AG09309 (cell line): ENCODE measurements at places on chromosomes 6 and 20.

DNA sequence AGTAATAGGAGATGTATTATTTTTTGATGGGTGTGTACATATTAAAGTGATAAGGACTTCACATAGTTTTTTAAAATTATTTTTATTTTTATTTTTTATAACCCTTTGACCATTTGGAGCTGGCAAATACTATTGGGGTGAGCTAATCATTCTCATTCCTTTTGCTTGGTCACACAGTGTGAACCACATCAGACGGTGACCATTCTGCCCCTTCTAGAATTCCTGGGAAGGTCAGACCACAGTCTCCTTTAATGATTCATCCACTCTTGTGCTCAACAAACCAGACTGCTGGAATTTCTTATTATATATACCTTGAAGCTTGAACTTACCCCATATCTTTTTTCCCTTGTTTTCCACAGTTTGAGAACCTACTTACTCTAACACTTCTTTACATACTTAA is 23.9 kb upstream of the PRL start:
- peak; percentile 58 for DNase-seq

GRCh38 chr20:52242237-52243230 is 51.0 kb upstream of the ZFP64 start:
- no peak for DNase-seq

- no peak for DNase-seq
Measured at GRCh38 chr20:50679753-50680104, 11.6 kb downstream of the RIPOR3 start.

GRCh38 chr6:38786486-38786885 is 71.4 kb downstream of the DNAH8 start:
- no peak for DNase-seq

DNA sequence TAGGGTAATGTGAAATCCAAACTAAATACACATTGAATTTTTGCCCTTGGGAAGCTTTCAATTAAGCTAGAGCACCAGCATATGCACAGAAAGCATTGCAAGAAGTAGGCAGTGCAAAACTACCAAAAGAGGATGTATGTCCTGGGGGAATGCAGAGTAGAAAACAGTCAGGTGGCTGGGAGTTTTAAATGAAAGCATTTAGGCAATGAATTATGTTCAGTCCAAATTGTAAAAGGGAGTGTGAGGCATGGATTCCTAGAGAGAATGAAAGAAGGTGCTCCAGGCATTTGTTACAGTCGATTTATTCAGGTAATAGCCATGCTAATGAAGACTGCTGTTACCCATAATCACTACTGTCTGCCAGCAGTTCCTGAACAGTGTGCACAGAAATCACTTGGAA is 604.1 kb upstream of the POU3F2 start:
- DNase-seq: no peak

DNA sequence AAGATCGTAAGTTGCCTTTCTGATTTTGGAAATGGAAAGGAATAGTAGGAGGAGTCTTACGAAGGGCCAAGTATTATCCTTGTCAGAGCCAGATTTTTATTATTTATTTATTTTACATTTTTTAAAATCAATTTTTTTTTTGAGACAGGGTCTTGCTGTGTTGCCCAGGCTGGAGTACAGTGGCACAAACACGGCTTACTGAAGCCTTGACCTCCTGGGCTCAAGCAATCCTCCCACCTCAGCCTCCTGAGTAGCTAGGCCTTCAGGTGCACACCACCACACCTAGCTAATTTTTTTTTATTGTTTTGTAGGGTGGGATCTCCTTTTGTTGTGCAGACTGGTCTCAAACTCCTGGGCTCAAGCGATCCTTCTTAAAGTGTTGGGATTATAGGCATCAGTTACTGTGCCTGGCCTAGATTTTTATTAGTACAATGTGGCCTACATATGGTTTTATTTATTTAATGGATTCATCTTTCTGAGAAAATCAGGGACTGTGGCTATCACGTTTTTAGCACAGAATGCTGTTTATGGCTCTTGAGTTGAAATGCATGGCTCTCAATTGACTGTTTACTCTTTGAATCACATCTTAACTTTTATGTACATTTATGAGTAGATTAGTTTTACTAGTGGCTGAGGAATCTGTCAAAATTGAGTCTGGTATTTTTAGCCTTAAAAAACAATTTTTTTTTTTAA is 16.7 kb downstream of the CDC5L start:
- no peak for DNase-seq

- peak; percentile 95 for DNase-seq
Measured at GRCh38 chr20:11229772-11230171, 556.0 kb upstream of the JAG1 start.

GRCh38 chr6:40918040-40918651 is 120.9 kb downstream of the UNC5CL start:
- DNase-seq: no peak

GRCh38 chr20:23909390-23909789 is 29.8 kb upstream of the CST5 start:
- DNase-seq: no peak

DNA sequence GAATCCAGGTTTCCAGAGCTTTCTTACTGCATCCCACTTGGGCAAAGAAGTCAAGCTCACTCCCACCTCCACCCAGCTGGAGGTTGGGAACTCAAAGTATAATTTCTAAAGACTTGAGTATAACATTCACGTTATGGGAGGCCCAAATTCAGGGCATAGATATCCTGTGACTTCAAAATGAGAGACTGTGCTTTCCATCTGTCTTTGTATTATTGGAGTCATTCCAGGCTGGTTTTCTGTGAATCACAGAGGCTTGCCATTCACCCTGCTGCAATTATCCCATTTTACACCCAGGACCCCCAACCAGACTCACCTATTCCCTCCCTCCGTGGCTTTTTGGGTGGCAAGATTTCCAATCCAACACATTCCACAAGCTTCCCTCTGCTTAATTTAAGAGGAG is 19.3 kb upstream of the SRC start:
- no peak for DNase-seq

GRCh38 chr6:83167726-83168278 is 25.3 kb downstream of the PGM3 start:
- DNase-seq: no peak

DNA sequence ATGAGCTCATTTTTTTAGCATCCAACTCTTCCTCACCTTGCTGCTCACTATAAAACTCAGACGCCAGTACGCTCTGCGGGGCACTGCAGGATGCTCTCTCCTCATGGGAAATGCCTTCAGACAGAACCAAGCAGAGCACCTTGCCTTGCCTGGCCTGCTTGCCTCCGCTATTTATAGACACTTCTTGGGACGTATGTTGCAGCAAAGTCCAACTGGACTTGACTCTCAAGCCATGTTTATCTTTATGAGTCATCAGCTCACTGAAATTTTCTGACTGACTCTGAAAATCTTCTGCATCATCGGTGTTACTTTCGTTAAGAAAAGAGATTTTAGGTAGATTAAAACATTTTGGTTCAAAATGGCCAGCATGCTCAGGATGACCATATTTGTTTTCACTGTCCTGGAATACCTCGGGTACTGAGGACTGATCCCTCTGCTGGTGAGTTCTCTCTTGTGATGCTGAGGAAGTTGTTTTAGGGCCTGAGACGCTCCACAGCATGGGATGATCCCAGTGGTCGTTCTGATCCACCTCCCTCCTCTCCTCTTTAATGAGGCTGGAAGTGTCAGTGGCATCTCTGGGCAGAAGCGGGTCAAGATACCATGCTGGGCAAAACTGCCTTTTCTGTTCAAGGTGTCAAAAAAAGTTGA is 204.5 kb downstream of the KIF16B start:
- peak; percentile 11 for DNase-seq
